ENCODE measurements at places on chromosomes 4 and X.

DNA sequence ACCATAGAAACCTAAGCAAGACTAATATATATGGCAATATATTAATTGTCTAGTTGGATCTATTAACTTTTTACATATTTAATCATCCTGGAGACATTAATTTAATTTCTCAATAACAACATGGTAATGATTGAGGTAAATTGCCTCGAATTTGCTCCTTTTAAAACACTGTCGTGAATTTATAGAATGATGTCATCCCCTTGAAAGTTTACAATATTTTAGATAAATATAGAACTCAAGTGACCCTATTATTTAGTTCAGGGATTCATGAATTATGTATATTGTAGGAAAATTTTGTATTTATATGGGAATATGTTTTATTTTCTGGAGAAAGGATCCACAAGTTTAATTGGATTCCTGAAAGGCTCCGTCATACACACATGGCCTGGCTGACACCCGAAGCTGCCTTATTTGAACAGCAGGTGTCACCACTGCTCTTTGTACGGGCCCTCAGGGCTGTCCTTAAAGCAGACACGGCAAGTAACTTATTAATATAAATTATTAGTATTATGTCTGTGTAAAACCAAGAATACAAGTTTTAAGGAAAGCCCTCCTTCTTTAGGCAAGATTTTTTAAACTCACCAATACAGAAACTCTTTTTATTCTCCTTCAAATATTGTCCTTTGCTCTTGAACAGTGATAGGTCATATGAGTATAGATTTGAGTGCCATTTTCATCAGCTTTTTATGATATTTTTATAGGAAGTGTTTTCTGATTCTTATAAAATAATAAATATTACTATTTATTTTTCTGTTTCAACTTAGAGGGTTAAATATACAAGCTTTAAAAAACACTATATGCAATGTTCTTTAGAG lies 1.9 kb upstream of the PLRG1 start:
- peak; percentile 67 for DNase-seq

DNA sequence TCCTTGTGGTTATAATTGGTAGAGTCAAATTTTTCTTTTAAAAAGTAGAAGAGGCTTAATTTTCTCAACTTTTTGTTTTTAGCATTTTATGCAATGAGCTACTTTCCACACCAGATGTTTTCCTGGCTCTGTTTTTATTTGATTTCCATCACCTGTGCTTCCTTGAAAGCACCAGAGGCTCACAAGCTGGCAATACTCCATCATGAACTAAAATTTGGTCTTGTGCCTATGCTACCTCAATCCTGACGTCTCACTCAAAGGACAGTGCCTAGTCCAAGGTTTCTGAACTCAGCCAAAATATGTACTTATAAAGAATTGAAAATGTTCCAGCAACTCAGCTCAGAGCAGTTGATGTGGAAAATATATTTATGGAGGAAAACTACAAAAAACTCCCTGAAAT lies 914.0 kb upstream of the PRKX start:
- no peak for DNase-seq

DNA sequence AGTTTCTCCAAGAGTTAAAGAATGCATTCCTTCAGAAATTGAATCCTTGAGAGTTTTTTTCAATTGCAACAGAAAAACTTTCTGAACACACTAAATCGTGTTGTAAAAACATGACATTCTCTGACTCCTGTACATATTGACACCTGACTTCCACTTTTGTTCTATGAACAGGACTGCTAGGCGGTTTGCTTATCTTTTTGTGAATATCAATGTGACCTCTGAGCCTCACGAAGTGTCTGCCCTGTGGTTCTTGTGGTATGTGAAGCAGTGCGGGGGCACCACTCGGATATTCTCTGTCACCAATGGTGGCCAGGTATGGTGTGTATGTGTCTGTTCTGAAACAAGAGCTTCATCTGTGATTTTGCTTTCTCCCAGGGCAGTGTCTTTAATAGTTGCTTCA lies 71.9 kb downstream of the MAOA start:
- DNase-seq, result no peak

- DNase-seq, result no peak
Measured at GRCh38 chr4:98222306-98222705, 38.9 kb upstream of the RAP1GDS1 start.

DNA sequence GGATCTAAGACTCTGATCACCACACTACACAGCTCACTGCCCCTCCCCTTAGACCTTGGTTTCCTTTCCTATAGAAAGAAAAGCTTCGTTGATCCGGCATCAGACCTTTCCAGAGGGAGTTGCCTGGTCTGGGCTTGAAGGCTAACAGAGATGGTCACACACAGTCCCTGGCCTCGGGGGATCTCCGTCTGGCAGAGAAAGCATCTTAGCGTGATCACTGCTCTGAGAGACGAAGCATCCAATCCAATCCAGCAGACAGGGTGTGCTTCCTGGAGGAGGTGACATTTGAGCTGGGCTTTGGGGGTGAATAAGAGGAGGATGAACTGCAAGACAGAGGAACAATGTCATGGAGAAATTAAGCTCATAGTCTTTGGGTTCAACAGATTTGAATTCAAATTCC lies 49.5 kb downstream of the HTRA3 start:
- DNase-seq, result no peak

- DNase-seq, result peak; percentile 80
Measured at GRCh38 chr4:4659871-4660651, 118.2 kb upstream of the STX18 start.

- no peak for DNase-seq
Measured at GRCh38 chr4:187000281-187000680, 276.6 kb upstream of the FAT1 start.

DNA sequence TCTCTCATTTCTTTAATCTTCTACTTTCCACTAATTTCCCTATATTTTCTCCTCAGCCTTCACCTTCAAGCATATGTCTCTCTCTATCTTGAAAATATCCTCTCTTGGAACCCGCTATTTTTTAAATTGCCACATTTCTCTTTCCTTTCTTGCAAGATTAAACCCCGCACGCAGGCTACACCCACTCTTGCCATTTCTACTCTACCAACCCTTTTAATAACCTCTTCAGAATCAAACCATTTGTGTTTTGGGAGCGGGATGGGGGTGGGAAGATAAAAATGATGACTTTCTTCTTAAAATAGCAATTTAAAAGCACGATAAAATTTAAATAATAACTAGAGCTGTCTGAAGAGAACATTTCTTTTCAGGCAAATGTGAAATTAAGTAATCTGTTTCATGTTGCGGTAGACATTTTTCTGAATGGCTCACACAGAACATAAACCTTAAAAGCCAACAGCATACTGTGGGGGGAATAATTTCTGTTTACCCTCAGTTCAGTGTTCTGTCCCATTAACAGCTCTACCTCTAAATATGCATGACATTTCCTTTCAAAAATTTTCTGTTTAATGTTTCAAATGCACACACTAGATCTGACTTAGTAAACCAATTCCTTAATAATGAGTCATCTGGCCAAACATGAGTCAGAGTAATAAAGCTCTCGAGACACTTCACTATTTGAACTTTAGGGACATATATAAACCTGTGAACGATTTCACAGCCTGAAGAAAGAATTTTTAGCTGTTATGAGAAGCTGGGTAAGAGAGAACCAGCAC lies 20.5 kb downstream of the ARSJ start:
- peak; percentile 82 for DNase-seq

- DNase-seq, result peak; percentile 22
Measured at GRCh38 chr4:137267024-137267423, 265.3 kb downstream of the PCDH18 start.

DNA sequence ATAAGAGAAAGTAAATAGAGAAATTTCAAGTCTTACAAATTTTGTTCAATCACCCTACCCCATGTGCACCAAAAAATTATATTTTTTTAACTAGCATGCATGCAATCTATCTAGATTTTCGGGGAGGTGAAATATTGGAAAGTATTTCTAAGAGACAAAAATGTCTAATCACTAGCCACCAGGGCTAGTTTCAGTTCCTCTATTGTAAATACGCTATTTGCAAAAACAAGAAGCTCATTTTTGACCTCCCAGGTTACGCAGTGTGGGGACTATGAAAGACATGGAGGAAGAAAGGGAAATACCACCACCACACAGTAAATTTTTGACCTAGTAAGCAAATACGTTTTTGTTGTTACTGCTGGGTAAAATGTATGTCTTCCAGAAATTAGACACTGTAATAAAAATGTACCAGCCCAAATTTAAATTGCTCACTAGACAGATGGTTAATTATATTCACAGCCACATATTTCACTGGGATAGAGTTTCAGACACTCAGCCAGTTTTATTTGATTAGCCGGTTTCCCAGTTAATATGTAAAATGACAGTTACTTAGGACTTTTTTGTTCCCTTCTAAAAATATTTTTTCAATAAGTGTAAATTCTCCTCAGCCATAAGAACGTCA lies 2.2 kb downstream of the NEXMIF start:
- no peak for DNase-seq

DNA sequence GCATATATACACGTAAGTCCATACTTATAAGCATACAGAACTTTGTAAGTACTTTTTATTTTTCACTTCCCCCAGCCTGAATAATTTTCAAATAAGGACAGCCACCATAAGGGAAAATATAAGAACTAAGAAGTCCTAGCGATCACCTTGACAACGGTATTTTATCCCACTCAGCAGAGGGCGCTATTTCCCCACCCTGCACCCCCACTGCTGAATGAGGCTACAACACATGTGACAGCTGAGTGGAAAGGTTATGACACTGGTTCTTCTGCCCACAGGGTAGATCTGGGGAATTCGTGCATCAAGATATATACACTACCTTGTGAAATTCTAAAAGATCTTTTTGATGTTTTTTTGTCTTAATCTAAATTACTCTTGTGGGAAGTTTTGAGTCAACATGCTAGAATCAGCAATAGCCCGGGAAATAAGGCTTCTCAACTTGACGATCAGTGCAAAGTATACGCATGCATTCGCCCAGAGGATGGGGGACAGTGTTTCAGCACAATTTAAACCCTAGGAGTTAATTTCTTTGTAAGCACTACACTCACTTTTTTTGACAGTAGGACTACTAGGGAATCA lies 151.5 kb downstream of the CORIN start:
- no peak for DNase-seq

- DNase-seq, result no peak
Measured at GRCh38 chr4:107037199-107037584, 1.1 kb upstream of the DKK2 start.

DNA sequence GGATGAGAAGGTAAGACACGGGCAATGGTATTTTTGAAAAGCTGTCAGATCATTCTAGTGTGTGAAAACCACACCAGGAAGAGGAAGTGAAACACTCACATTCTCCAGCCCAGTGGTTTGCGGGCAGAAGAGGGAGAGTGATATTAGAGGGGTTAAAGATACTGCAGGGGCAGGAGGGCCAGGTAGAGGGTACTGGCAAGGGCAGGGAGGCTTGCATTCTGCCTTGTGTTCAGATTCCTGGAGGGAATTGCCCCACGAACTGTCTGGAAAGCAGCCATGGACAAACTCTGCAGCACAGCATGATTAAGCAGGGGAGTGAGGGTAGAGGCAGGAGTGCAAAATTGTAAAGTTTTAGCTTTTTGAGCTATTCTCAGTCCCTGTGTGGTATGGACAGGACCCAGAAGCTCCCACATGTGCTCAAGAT lies 30.9 kb downstream of the NIPAL1 start:
- DNase-seq, result no peak

DNA sequence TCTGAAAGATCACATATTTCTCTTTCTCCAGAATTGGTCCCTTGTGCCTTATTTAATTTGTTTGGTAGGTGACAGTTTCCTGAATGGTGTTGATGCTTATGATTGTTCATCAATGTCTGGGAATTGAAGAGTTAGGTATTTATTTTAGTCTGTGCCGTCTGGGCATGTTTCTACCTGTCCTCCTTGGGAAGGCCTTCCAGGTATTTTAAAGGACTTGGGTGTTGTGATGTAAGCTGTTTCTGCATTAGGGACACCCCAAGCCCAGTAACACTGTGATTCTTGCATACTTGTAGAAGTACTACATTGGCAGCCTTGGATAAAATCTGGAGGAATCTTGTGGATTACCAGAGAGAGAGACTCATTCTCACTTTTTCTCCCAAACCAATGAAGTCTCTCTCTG lies 120.8 kb upstream of the CXXC4 start:
- no peak for DNase-seq
